IMR-90 (cell line): ENCODE measurements at places on chromosomes 13 and 19. TPM values are rescaled to one million over a fixed set of nuclear protein-coding genes. Genes with fewer than 3 reads are reported as not detected.

Gene TEAD2
- total RNA-seq: 30.8 and 31.7 TPM in 2 replicates

GRCh38 chr13:110470272-110471009 is 91.1 kb downstream of the RAB20 start:
- H3K27ac ChIP-seq: no peak overlapping the region
- H3K4me3 ChIP-seq: no peak overlapping the region
- H3K4me1 ChIP-seq: no peaks in the 10 kb centered on the region
- H3K36me3 ChIP-seq: peaks cover 87% of the 10 kb centered on the region
- no peaks in the 10 kb centered on the region for H3K27me3 ChIP-seq

DNA sequence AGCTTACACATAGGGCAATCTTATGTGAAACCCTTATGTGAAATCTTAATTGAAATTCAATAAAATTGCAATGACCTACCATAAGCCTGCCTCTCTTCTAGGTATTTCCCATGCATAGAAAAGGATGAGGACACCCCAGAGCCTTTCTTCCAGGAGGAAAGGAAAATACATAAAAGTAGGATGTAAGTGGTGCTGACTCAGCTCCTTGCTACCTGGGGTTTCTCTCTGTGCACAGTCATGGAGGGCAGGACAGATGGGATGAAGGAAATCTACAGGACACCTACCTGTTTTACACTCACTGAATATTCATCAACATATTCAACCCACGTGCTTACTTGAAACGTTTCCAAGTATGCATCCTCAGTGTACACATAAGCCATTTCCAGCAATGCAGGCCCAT is 1299.2 kb upstream of the SLC10A2 start:
- H3K4me1 ChIP-seq: no peaks in the 10 kb centered on the region
- DNase-seq: no peak
- H3K4me3 ChIP-seq: no peak overlapping the region
- no peaks in the 10 kb centered on the region for H3K27me3 ChIP-seq

- no peak overlapping the region for H3K4me3 ChIP-seq
- H3K27ac ChIP-seq: no peak overlapping the region
- peak; percentile 45 for DNase-seq
- H3K27me3 ChIP-seq: no peaks in the 10 kb centered on the region
- H3K4me1 ChIP-seq: no peaks in the 10 kb centered on the region; the same call in 1 of the 2 replicates
- no peaks in the 10 kb centered on the region for H3K36me3 ChIP-seq
These were observed 720.7 kb downstream of the DIAPH3 start for GRCh38 chr13:59442944-59443486.

Gene NCAN
- not detected in 2 replicates for total RNA-seq

DNA sequence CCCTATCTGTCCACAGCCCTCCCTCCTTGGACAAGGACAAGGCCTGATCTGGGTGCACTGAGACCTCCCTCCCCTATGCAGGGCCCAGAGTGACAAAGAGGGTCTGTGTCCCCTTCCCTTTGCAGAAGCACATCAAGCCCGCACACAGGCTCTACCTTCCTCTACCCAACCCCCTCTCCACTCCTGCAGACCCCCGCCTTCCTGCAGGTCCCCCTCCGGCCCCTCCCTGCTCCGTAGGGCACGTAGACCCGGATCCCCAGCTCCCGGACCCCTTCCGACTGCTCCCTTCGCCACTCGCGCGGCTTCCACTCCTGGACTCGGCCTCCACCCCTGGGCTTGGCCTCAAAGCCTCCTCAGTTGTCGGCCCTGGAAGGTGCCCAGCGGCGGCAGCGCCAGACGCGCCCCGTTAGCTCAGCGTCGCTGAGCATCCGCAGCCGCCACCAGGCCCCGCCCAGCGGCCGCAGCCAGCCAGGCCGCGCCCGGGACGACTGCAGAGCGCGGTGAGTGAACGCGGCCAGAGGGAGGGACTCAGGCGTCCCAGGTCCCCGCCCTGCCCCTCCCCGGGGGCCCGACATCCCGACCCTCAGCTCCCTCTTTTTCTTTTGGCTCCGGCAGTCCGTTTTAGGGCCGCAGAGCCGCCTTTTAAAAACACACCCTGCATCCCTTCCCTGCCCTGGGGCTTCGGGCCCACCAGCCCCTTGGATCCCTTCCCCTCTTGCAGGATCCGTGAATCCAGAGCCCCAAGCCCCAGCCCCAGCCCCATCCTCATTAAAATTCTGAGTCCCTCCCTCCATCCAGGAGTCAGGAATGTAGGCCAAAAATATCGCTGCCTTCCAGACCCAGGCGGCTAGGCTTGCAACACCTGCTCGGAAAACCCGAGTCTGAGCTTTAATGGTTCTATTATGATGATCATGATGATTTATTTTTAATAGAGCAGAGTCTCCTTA is 1.5 kb upstream of the MYADM start:
- peaks cover 7% of the 10 kb centered on the region for H3K4me1 ChIP-seq
- peak overlapping the region; percentile 60 for H3K4me3 ChIP-seq
- DNase-seq: peak; percentile 39
- H3K27me3 ChIP-seq: no peaks in the 10 kb centered on the region
- H3K27ac ChIP-seq: peak overlapping the region; percentile 58

- H3K27me3 ChIP-seq: no peaks in the 10 kb centered on the region
- no peak overlapping the region for H3K27ac ChIP-seq
- no peak overlapping the region for H3K4me3 ChIP-seq
These were observed 117.2 kb upstream of the MAB21L1 start for GRCh38 chr13:35593651-35594050.

Gene KBTBD7
- 7.9 and 9.4 TPM in 2 replicates for total RNA-seq

DNA sequence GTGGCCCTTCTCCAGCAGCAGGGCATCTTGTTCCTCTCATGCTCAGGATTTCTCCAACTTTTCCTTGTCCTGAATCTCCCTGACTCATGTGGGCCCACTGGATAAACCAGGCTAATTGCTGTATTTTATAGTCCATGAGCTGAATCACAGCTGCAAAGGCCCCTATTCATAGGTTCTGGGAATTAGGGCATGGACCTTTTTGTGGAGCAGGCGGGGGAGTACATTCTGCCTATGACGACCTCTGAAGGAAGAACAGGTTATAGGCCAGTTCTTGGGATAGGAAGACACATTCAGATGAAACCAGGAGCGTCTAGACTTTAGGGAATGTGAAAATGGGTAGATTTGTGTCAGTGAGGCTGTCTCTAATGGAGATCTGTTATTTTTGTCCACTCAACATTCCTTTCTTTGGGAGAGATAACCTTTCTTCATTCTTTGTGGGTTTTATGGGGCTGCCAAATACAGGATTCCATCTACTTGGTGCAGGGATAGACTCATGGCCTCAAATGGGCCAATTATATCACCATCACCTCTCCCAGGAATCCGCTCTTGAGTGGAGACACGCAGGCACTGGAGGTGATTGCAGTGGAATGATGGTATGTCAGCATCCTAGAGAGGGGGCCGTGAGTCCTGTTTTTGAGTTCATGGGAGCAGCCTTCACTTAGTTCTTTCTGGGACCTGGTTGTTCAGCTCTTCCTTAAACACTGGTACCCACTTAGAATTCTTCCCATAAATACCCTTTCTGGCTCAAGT is 45.1 kb upstream of the CNMD start:
- no peaks in the 10 kb centered on the region for H3K27me3 ChIP-seq
- no peak overlapping the region for H3K27ac ChIP-seq
- no peaks in the 10 kb centered on the region for H3K4me1 ChIP-seq
- no peak overlapping the region for H3K4me3 ChIP-seq
- H3K36me3 ChIP-seq: no peaks in the 10 kb centered on the region
- no peak for DNase-seq

GRCh38 chr13:65368832-65369231 is 1861.3 kb downstream of the PCDH9 start:
- H3K36me3 ChIP-seq: no peaks in the 10 kb centered on the region

DNA sequence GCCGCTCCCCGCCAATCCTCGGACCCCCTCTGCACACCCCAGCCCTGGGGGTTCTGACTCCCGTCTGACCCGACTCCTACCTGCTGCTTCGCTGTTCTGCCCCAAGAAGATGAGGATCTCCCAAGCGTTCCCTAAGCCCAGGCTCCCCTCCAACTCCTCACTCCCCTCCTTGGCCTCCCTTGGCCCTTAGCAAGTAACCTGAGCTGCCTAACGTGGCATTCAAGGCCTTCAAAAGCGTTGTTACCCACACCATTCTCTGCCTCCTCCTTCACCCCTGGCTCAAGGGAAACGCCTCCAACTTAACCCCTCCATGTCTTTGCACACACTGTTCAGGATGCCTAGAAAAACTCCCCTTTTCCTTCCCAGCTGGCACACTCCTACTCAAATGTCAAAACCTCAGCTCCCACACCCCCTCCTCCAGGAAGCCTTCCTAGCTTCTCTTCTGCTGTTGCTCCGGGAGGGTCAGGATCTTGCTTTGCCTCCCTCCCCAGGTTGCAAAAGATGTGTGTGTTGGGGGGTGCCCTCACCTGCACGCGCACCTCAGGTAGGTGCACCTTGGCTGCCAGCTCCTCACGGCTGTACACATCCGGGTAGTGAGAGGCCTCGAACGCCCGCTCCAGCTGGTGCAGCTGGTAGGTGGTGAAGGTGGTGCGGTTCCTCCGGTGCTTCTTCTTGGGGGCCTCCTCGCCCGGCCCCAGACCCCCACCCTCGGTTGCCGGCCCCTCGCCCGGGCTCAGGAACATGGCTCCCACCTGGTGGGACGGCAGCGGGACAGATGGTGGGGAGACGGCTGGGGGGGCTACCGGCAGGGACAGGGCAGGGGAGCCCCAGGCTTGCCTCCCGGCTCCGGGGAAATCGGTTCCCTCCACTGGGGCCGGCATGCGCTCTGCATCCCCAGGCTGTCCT is 775 bp downstream of the RAX2 start:
- H3K27ac ChIP-seq: no peak overlapping the region
- no peaks in the 10 kb centered on the region for H3K4me1 ChIP-seq
- DNase-seq: no peak
- peaks cover 5% of the 10 kb centered on the region; the same call in 1 of the 2 replicates for H3K27me3 ChIP-seq
